IMR-90 (cell line): ENCODE measurements at places on chromosomes 5 and 9. TPM values are rescaled to one million over a fixed set of nuclear protein-coding genes. Genes with fewer than 3 reads are reported as not detected.
A peak's percentile ranks its signal among the peaks of the same experiment; 100 is the strongest.

NPR3 gene
- total RNA-seq: 88.2 and 89.4 TPM in 2 replicates

ARRDC3 gene
- 82.2 and 86.7 TPM in 2 replicates for total RNA-seq

CCNO gene
- total RNA-seq: not detected in 2 replicates

FOXI1 gene
- total RNA-seq: not detected in 2 replicates

NRARP gene
- total RNA-seq: not detected in 2 replicates

IRX2 gene
- total RNA-seq: 0.36 and 0.56 TPM in 2 replicates

PCDHGA9 gene
- total RNA-seq: 3.9 and 4.5 TPM in 2 replicates

MEF2C gene
- total RNA-seq: 6.8 and 9.4 TPM in 2 replicates

PKD2L2 gene
- not detected in 2 replicates for total RNA-seq

GRCh38 chr9:120436446-120436845 is 143.5 kb downstream of the CDK5RAP2 start:
- DNase-seq: no peak

DNA sequence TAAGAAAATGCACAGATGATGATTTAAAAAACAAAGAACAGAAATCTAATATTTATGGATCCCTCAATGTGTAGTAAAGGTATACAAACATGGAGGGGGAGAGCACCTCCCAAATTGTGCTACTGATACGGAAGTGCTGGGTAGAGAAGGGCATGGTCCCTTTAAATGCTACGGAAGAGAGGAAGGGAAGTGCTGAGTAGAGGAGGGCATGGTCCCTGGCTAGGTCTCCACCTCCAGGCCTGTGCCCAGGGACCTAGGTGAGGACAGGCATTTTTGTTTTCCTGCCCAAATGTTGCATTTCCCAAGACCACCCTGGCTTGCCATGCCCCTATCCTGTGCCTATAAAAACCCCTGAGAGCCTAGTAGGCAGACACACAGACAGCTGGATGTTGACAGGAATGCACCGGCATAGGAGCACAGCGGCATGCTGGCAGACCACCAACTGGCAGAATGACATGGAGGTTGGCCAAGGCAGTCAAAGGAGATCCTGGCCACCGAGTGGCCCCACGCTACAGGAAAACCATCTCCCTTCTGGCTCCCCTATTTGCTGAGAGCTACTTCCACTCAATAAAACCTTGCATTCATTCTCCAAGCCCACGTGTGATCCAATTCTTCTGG is 62.1 kb upstream of the SPDL1 start:
- no peak for DNase-seq

DNA sequence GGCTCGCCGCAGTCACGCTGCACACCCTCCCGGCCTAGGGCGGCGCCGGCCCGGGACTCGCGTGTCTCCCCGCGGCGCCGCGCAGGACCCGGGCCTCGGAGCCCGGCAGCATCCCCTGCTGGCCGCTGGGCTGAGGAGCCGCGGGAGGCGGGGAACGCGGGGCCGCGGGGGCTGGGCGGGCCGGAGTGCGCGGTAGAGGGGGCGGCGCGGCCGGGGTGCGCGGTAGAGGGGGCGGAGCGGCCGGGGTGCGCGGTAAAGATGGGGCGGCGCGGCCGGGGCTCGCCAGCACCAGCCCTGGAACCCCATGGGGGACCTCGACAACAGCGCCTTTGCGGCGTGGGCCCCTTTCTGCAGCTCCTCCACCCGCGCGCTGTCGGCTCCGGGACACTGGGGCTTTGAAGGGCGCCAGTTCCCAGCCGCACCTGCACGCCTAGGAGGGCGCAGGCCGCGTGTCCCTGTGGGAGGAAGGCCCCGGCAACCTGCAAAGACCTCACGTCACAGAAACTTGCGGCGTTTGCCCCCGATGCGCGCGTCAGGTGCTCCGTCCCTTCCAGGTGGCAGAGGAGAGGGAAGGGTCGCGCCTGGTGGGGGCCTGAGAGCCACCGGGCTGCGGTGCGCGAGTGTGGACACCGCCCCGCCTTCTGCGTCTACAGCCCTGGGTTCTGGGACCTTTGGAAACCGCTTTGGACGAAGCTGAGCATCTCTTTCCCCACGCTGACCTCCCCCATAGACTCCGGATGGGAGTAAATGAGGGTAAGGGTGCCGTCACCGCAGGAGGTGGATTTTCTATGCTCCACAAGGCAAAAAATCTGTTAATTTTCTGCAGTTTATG is 49.6 kb downstream of the NSUN2 start:
- DNase-seq: no peak

DNA sequence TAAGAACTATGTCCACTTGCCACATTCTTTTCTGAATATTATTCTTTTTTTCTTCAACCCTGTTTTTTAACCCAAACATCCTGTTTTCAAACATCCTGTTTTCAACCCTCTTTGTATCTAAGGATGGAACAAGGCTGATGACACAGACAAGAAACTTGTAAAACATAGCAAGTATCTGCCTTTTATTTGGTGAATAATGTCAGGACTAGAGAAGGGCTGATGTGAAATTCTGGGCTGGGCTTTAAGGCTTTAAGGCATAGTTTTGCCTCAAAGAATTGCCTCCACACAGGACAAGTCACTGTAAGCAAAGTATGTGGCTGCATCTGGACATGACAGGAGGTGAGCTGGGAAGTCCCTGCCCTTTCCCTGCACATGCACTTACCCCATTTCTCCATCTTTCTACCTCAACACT is 42.5 kb upstream of the RIC1 start:
- DNase-seq: peak; percentile 79

GRCh38 chr9:98219364-98219716 is 26.9 kb upstream of the CORO2A start:
- DNase-seq: no peak

DNA sequence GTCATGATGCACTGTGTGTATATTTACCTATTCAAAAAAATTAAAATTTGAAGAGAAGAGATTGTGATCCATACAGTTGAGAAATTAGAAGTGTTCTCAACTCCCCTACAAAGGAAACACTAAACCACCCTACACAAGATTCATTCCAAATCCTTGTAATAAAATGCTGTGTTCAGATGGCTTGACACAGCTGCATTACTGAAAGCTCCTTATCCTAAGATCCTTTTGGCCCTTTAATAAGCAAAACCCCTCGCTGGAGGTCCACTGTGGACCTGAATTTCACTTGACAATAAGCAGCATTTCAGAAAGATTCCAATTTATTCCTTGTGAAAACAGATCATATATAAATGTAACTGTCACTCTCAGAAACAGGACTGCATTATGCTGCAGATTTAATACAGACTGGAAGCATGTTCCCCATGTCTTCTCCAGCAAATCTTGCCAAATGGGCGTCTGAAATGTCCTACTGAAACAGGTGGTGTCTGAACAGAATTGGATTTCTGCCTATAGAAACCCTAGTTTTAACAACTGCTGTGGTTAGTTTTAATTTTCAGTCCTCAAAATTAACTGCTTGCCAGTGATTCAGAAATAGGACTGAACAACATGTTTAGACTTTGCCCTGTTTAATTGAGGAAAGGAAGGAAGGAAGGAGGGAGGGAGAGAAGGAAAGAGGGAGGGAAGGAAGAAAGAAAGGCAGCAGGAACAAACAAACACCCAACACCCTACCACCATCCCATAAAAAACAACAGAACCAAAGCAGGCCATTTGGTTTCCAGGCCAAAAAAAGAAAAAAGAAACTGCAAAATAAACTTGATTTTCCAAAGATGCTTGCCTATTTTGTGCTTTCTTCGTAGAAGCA is 179.6 kb downstream of the MLLT3 start:
- DNase-seq: no peak

DNA sequence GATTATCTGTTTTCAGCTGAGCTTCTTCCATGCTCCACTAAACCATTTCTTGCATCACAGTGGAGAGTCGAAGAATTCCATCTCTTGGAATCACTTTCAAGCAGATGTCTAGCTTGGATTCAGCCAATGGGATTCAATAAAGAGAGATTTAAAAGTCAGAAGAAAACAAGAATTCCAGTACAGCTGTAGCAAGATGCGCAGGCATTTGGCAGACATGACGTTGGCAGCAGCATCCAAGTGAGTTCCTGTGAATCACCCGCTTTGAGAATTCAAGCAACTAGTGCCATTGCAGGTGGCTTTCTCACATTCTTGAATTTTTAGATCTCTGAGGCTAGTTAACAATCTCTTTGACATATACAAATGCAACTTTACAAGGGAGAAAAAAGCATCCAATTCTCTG is 467.0 kb downstream of the CDH10 start:
- no peak for DNase-seq

- DNase-seq: peak; percentile 40
These were observed 132.8 kb upstream of the RUSC2 start for GRCh38 chr9:35357116-35357515.

DNA sequence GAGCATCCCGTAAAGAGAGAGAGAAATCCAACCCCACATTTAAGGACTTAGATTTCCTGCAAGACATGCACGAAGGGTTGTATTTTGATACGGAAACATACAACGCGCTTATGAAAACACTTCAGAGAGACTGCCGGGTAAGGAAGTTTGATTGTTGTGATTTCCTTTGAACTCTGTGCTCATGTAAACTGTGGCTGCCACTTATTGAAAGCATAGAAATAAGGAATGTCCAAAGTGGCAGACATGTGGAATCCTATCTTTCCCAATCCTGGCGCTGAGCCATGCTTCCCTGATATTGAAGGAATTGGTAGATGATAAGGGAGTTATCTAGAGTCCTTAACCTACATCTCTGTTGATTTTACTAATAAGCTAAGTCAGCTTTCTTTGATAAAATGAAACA is 119.4 kb downstream of the PRKACG start:
- no peak for DNase-seq

- no peak for DNase-seq
These were observed 252.3 kb downstream of the IZUMO3 start for GRCh38 chr9:24293386-24293785.

DNA sequence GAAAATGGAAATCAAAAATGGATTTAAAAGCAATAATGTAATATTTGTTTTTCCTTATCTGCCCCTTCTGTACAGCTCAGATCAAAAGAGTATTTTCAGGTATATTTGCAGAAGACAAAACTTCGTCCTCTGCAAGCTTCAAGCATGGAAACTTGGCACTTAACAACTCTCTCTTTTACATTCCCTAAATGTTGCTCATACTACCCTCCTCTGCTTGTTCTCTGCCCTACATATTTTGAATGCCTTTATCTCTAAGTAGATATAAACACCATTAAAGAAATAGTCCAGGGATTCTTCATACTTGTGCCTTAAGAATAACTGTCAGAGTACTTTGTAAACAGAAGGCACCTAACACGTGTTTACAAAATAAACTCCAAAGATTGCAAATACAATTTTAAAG is 19.2 kb upstream of the SMC2 start:
- DNase-seq: peak; percentile 84

DNA sequence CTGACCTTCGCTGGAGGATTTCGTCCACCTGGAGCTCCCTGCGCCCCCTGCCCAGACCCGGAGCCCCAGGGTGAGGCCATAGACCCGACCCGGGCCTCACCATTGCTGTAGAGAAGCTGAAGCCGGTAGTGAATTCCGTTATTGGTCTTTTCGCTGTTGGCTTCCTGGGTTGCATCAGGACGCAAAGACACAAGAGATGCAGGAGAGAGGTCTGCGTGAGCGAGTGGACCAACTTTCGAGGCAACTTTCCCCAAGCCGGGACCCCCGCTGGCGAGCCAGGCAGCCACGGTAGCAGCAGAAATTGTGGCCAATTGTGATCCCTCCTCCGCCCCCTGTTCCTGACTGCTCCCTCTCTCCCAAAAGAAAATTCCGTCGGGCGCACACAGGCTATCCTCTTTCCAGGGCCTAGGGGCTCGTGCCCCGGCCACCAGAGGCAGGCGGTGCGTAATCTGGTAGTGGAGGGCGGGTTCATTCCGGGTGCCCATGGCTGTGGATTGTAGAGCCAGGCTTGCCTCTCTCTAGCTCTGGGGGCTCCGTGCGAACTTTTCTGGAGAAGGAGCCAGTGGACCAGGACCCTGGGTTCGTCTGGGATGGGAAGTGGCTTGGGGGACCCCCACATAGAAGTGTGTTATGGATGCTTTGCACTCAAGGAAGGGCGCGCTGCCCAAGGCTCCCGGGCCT is 3.3 kb downstream of the EBF1 start:
- DNase-seq: no peak

DNA sequence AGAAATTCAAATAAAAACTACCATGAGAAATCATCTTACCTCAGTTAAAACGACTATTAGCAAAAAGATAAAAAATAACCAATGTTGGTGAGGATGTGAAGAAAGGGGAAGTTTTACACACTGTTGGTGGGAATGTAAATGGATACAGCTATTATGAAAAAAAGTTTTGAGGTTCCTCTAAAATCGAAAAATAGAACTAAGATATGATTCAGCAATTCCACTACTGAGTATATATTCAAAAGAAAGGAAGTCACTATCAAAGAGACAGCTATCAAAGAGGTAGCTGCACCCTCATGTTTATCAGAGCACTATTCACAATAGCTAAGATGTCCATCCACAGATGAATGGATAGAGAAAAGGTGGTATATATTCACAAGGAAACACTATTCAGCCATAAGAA is 1888.4 kb downstream of the MAT2B start:
- DNase-seq: no peak

GRCh38 chr5:54671681-54672080 is 154.1 kb downstream of the SNX18 start:
- DNase-seq: peak; percentile 32

GRCh38 chr5:15719784-15720183 is 219.8 kb downstream of the FBXL7 start:
- DNase-seq: no peak
